ENCODE measurements at places on chromosomes 1 and 21.

GRCh38 chr1:247471445-247472016 lies 13.6 kb upstream of the OR2B11 start:
- DNase-seq = no peak

DNA sequence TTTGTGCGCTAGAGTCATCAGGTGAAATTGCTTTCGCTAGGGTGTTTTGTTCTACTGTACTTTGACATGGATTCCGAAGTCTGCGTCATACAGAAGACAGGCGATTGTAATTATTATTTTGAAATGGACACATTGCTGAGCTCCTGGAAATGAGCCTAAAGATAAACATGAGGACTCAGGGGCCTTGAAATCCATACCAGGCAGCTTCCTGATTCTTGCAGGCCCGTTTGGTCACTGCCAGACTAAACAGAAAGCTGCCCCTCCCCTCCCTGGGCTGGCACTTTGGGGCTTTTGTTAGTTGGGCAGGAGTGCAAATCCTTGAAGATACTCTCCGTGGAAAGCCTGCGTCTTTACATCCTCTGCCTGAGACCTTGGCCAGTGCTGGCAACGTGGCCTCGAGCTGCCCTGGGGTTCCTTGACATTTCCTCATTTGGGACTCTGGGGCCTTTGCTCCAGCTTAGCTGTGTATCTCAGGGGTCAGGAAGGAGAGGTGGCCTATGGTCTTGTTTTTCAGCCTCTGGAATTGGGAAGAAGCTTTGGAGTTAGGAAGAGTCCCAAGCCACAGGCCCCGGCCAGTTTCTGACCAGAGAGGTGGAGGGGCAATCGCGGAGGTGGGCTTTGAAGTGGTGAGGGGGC lies 26.9 kb upstream of the KCNE2 start:
- DNase-seq = no peak

DNA sequence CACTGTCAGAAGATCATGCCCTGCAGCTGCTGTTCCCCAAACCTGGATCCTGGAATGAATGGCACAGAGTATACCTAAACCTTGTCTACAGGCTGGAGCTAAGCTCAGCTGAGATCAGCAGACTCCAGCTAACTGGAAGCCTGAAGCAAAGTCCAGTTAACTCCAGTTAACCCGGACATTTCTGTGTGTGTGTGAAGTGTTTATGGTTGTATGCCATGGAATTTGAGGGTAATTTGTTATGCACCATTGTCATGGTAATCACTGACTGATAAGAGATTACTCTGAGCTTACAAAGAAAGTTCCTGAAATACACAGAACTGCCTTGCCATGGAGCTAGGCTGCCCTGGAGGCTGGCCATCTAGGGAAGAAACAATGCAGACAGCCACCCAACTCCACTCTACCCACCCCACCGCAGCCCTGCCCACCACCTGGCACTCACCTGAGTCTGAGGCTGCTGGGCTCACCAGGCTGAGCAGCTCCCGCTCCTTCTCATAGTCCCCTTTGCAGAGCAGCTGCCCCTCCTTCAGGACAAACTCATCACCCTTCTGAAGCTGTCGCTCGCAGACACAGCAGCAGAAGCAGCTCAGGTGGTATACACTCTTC lies 107.4 kb downstream of the LMX1A start:
- no peak for DNase-seq

DNA sequence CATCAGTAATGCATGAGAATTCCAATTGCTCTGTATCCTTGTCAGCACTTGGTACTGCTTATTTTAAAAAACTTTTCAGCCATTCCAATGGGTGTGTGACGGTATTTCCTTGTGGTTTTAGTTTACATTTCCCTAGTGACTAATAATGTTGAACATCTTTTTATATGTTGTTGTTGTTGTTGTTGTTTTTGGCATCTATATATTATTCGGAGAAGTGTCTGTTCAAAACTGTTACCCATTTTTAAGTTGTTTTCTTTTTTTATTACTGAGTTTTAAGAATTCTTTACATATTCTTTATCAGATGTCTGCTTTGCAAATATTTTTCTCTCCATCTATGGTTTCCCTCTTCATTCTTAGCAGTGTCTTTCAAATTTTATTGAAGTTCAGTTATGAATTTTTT lies 231.1 kb upstream of the POU3F1 start:
- no peak for DNase-seq

- no peak for DNase-seq
Observed at GRCh38 chr21:31948676-31949075, 75.9 kb downstream of the HUNK start.

DNA sequence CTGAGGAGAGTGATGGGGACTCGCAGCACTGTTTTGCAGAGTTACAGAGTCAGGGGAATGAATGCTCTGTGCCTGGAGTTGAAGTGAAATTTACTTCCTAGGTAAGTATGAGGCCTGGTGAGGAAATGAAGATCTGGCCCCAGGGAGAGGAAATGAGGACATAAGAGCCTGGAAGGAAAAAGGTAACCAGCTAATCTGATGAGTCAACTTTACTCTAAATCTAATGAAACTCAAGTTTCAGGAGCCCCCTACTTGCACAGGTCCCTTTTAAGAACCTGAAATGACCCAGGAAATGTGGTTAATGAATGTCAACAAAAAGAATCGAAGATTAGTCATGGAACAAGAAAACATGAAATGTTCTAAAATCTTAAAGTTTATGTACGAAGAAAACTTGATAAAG lies 599.0 kb downstream of the AGBL4 start:
- DNase-seq = no peak

DNA sequence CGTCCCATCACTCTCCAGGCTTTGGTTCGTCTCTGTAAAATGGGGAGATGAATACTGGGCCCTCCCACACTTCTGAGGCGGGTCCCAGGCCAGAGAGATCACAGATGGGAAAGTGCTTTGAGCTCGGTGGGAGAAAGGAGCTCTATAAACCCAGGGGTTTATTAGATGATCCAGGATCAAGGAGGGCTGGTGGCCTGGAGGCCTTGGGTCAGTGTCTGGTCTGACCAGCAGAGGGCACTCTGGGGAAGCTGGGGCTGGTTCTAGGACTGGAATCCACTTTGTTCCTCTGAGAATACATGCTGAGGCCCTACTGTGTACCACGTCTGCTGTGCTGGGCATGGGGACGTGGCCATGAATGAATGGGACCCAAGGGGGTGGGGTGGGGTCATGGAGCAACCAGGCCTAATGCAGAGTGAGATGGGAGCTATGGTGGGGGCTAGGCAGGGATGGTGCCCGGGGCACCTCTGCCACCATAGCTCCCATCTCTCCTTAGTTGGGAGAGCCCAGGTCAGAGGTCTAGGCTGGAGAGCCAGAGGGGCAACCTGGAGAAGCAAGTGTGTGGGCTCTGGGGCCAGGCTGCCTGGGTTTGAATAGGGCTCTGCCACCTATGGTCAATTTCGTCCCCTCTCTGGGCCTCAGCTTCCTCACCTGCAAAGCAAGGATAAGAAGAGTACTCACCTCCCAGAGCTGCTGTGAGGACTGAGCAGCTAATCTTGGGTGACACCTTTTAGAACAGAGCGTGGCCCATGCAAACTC lies 9.0 kb upstream of the FAM131C start:
- peak; percentile 65 for DNase-seq

DNA sequence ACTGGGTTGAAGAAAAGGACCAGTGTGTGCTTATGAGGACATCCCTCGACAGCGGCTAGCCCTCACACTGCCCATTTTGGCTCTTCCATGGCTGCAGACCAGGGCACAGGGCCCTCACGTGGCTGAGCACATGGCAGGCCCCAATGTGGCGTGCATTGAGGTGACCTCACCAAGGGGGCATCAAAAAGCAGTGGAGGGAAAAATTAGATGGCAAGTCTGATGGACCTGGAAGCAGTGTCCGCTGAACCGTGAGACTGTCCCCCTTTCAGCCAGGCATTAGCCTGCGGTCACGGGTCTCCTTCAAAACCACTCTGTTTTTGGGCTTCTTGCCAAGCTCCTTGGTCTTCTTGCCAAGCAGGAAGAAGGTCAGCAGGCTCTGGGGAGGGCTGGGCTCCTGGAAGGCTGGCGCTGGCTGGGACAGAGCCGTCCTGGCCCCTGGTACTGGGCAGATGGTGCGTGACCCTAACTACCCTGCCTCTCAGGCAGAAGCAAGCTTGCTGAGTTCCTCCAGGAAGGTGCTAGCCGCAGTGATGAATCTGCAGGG lies 30.8 kb downstream of the TRIM67 start:
- DNase-seq = peak; percentile 4

DNA sequence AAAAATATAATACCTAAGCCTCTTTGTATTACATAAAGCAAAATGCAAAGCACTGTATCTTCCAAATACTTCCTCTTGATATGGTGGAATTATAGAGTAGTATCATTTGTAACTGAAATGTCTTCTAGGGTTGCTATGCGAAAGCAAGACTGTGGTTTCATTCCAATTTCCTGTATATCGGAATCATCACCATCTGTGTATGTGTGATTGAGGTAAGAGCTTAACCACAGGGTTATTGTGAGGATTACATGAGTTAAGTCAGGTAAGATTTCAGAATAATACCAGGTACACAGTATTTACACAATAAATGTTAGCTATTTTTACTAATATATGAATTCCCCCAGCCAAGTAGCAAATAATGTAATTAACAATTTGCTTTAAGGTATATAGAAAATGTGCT lies 24.7 kb downstream of the CD53 start:
- DNase-seq = no peak

- DNase-seq = peak; percentile 50
Observed at GRCh38 chr1:236009191-236009590, 55.7 kb downstream of the NID1 start.

DNA sequence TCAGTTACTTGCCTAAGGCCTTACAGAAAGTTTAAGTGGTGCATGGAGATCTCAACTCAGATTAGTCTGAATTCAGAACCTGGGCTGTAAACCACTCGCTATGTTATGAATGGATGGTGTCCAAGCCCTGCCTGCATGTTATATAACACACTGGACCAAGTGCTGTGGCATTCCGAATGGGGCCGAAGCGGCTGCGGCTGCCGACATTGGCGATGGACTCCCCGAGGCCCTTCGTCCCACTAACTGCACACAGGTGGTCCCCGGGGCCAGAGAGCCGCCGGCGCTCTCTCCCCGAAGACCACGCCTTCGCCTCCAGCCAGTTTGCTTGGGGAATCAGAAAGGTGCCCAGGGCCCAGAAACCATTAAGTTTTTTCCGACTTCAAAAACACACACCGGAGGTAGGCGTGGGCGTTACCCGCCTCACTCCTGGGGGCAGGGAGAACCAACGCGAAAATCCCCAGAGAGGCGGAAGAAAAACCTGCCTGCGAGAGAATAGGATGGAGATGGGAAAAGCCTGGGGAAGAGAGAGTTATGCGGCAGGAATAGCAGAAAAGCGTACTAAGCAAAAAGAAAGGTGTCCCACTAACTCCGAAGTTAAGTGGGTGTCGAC lies 579 bp upstream of the TENT5C start:
- no peak for DNase-seq

DNA sequence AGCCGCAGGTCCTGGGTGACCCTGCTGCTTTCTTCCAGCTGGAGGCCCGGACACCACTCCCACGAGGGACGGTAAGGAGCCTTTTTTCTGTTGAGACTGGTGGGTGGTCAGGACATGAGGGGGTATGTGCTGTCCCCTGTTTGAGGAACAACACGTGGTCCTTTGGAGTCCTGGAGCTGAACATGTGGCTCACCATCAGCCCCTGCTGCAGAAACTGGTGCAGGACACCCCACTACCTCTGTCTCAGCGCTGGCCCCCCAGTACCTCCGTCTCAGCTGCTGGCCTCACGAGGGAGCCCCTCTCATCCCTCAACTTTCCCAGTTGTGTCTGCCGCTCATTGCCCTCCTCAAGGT lies 34.7 kb downstream of the SLC19A1 start:
- DNase-seq = no peak

- DNase-seq = peak; percentile 5
Observed at GRCh38 chr1:219347921-219348391, 174.3 kb downstream of the LYPLAL1 start.

DNA sequence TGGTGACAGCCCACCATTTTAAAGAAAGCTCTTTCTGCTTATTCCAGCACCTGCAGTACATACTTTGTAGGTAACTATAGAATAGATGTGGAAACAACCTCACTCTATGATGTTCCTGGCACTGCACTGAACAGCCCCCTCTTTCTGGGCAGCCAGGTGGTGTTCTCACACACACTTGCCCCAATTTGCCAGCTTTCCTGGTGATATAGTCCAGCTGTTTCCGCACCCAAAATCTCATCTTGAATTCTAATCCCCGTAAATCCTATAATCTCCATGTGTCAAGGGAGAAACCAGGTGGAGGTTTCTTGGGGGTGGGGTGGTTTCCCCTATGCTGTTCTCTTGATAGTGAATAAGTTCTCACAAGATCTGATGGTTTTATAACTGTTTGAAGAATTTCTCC lies 102.2 kb downstream of the FCRL5 start:
- no peak for DNase-seq

GRCh38 chr1:179230721-179231120 lies 1.2 kb upstream of the ABL2 start:
- no peak for DNase-seq

GRCh38 chr21:43578677-43579303 lies 80.5 kb downstream of the HSF2BP start:
- DNase-seq = no peak

- DNase-seq = no peak
Observed at GRCh38 chr1:197199923-197200271, 53.4 kb upstream of the ASPM start.

DNA sequence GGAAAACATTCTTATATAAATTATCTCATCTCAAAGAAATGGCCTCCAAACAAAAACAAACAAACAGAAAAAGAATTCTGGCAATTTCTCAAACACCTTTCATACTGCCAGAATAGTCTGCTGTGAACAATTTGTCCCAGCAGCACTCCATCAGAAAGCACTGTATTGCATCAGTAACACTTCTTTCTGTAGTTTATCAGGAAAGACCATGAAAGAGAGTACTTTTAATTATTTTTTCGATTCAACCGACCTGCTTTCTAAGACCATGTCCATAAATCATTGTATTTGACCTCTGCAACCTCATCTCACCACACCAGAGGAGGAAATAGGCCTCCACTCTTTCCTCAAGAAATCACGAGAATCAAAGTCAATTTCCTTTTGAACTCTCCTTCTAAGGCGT lies 1579.9 kb downstream of the MRPL39 start:
- no peak for DNase-seq

DNA sequence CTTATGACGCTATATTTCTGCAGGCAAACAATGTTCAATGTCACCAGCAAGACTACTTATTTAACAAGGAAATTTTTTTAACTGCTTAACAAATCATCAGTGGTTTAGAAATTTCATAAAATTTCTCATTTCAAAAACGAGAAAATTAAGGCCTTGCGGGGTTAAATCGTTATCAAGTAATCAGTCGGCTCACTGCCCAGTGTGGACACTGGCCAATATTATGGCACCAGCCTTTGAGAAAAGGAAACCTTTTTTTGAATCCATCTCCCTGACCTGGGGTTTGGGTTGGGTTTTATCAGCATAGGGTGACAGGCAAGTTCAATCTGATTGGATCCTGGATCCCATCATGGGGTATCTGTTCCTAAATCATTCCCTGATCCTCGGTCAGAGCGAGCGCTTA lies 461.2 kb downstream of the SETD4 start:
- no peak for DNase-seq

DNA sequence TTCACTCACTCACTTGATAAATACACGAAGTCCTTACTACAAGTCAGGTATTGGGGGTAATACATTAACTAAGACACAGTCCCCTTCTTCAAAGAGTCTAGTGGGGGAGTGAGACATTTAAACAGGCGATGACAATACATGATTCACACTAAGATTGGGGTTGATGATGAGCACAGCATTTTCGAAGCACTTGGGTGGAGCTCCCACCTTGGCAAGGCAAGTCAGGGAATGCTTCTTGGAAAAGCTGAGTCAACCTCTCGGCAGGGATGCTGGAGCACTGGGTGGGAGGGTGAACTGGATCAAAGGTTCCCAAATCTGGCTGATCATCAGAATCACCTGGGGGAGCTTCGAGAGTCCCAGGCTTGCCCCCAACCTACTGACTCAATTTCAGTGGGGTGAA lies 57.9 kb upstream of the ENAH start:
- peak; percentile 89 for DNase-seq

- peak; percentile 58 for DNase-seq
Observed at GRCh38 chr1:163337631-163338030, 15.9 kb downstream of the NUF2 start.

All from fibroblast of mammary gland (primary cell).